ENCODE measurements at places on chromosomes 1 and 21.

GRCh38 chr1:19639999-19640362 is 4.1 kb upstream of the NBL1 start:
- DNase-seq: no peak

DNA sequence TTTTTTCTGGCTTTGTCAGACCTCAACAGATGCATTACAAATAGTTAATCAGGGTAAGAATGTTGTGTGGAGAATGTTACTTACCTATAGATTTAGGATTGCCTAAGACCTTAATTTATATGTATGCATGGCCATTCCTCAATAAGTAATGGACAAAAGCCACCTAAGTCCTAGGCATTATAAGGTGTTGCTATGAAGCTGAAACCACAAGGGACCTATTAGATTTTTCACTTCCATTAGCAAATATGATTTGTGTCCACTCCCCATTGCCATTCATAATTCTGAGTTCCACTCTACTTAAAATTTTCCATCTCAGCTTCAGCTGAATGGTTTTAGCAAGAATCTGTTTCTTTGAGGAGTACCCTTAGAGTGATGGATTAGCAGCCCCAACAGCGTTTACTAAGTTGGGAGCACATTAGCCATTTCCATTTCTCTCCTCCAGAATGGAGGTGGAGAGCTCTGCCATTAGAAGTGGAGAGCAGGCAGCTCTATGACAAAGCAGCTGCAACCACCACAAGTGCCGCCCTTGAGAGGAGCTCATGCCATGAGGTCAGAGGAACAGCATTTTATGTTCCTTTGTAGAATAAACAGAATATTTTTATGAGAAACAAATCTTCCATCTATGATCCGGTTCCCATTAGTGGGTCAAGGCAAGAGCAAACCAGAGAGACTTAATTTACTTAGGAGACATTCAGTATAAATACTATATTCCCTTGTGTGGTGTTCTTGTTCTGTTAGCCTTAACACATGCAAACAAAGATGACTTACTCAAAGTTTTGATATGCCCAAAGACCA is 28.9 kb upstream of the C1orf87 start:
- DNase-seq: no peak

GRCh38 chr1:6580593-6581409 is 1.0 kb downstream of the ZBTB48 start:
- DNase-seq: no peak

GRCh38 chr1:165411396-165411795 is 33.5 kb downstream of the RXRG start:
- no peak for DNase-seq

DNA sequence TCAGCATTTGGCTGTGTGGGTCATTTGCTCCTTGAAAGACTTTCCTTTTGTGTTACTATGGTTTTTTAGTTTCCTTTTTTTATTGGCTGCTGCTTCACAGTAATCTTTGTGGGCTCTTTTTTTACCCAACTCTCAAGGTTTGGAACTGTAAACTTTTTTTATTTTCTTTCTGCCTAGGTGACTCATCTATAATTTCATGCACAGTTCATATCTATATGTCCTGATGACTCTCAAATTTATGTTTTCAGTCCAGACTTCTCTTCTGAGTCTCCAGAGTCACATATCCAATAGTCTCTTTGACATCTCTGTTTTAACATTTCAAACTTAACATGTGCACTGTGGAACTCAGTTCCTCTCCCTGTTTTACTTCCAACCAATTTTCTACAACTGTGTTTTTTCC is 83.4 kb downstream of the ATF6 start:
- no peak for DNase-seq

DNA sequence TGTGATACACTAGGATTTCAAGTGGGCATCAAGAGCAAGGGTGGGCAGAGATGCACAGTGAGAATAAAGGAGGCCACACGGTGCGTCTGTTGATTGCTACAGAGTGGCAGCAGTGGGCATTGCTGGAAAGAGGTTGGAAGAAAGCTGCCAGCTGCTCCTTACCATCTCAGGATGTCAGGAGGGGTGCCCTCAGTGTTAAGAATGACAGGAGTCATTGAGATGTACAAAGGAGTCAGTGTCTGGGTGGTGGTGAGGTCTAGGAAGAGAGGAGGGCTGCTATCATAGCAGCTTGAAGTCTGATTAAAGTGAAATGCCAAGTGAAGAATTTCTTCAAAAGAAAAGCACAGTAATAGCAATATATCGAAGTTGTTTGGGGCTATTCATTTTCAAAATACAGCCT is 992.7 kb downstream of the TTLL7 start:
- DNase-seq: no peak

Measured in non-pigmented ciliary epithelial cell (primary cell).